ENCODE measurements at places on chromosomes 2 and 18.

- DNase-seq: no peak
These were observed 46.1 kb downstream of the STPG4 start for GRCh38 chr2:47109007-47109375.

DNA sequence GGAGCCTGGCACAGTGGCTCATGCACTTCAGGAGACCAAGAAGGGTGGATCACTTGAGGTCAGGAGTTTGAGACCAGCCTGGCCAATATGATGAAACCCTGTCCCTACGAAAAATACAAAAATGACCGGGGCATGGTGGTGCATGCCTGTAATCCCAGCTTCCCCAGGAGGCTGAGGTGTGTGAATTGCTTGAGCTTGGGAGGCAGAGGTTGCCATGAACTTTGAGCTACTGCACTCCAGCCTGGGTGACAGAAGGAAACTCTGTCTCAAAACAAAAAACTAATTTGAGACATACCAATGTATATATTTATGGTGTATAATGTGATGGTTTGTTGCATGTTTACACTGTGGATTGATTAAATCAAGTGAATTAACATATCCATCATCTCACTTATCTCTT is 21.8 kb upstream of the ZNF512 start:
- no peak for DNase-seq

GRCh38 chr18:62521593-62521992 is 1.2 kb upstream of the ZCCHC2 start:
- no peak for DNase-seq

GRCh38 chr2:88144914-88145497 is 17.1 kb upstream of the FABP1 start:
- DNase-seq: no peak

DNA sequence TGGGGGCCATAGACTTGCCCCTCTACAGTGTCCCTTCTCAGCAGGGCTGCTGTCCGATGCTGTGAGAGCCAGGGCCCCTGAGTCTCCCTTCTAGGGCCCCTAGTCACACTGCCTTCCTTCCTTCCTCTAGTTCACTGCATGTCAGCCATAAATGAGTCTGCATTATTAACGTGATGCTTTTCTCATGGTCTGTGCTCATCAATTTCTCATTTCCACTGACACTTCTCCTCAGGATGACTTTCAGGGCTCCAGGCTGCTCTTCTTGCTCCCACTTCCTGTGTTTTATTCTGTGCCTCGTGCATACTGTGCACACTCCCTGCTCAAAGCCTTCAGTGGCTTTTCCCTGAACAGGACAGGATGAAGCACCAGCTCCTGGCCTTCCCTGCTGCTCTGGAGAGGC is 146.5 kb downstream of the FAM210A start:
- DNase-seq: no peak

DNA sequence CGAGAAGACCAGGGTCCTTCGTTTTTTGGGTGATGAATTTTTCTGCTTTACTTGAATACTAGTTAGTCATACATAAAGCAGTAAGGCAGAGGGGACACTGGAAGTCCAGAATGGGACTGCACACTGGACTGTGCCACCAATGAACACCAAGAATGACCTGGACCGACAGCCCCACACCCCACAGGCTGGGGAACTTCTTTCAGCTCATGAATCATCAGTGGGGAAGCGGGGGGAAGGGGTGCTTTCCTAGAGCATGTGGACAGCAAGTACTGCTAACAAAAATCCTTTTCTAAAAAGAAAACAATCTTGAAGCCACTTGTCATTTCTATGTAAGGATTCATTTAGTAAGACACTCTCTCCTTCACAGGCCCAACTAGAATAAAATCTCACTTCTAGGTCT is 86.0 kb downstream of the DTNB start:
- DNase-seq: no peak

GRCh38 chr2:36423172-36423571 is 67.6 kb downstream of the CRIM1 start:
- DNase-seq: no peak

- no peak for DNase-seq
These were observed 21.4 kb upstream of the EML4 start for GRCh38 chr2:42147641-42148274.

- no peak for DNase-seq
These were observed 64.5 kb upstream of the AMMECR1L start for GRCh38 chr2:127950264-127950663.

DNA sequence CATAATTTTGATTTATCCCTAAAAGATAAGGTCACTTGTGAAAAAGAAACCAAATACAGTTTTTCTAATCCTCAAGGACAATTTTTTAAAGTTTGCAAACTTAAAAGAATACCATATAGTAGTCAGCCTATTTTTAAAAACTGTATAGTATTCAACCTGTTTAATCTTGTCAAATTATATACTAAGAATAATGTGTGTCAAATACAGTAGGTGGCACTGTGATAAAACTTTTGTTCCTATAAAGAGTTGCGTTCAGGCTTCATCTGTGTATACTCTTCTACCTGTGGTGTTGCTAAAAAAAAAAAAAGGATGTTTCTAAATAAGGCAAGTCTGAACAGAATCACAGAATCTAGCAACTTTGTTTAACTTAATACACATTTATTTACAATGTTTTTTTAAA is 68.6 kb downstream of the CCDC138 start:
- DNase-seq: peak; percentile 26

- DNase-seq: no peak
These were observed 190.7 kb downstream of the MTCL1 start for GRCh38 chr18:8895987-8896619.

- DNase-seq: no peak
These were observed 3.5 kb downstream of the RNF144A start for GRCh38 chr2:6920743-6921064.

GRCh38 chr2:189505492-189505891 is 64.2 kb downstream of the WDR75 start:
- no peak for DNase-seq

GRCh38 chr2:7986431-7986830 is 695.4 kb upstream of the ID2 start:
- DNase-seq: no peak

GRCh38 chr2:172614932-172615331 is 59.0 kb downstream of the PDK1 start:
- DNase-seq: no peak

- DNase-seq: no peak
These were observed 149.5 kb upstream of the RBBP8 start for GRCh38 chr18:22783662-22784076.

GRCh38 chr18:9616049-9616448 is 1.7 kb upstream of the PPP4R1 start:
- no peak for DNase-seq

DNA sequence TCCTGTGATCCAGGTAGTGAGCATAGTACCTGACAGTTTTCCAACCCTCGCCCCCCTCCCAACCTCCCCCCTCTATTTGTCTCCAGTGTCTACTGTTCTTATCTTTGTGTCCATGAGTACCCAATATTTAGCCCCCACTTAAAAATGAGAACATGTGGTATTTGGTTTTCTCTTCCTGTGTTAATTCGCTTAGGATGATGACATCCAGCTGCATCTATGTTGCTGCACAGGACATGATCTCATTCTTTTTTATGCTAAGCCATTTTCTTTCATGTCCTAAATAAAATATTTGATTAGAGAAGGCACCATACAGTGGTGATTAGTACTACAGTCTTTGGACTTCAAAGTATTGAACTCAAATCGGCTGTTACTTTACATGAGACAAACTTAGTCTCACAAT is 1087.9 kb downstream of the CBLN2 start:
- DNase-seq: no peak
